Progenitor cell of endocrine pancreas (in vitro differentiated cells): ENCODE measurements at places on chromosomes 1 and 21. TPM values are rescaled to one million over a fixed set of nuclear protein-coding genes. Genes with fewer than 3 reads are reported as not detected.

- H3K27me3 ChIP-seq: no peaks in the 10 kb centered on the region
- no peaks in the 10 kb centered on the region for H3K4me1 ChIP-seq
- no peak for DNase-seq
- no peak overlapping the region for H3K4me3 ChIP-seq
- no peaks in the 10 kb centered on the region for H3K36me3 ChIP-seq
Measured at GRCh38 chr21:27586986-27587385, 620.1 kb upstream of the ADAMTS5 start.

DNA sequence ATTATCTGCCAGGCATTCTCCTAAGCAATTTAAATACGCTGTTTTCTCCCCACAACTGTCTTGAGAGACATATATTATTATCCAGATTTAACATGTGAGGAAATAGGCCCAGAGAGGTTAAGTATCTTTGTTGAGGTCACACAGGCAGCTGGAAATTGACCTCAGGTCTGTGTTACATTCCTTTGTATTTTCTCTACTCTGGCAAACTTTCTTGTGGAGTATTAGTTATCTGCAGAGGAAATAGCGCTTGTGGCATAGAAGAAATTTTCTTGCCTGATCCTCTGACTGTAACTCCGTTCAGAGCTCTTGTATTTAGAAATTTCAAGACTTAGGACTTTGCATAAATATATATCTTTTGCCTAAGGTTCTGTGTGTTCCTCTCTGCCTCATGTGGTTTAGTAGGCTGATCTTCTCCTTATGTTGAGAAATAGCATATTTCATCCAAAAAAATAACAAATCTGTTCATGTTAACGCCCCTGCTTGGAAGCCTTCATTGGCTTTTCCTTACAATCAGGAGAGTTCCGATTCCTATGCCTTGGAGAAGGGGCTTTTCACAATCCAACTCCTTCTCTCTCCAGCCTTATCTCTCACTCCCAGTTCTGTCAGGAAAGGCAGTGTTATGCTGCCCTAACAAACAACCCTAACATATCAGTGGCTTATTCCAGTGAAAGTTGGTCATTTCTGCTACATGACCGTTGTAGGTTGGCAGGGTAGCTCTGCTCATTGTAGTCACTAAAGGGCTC is 2.5 kb upstream of the JUN start:
- no peak overlapping the region for H3K27ac ChIP-seq
- H3K36me3 ChIP-seq: peaks cover 13% of the 10 kb centered on the region

DNA sequence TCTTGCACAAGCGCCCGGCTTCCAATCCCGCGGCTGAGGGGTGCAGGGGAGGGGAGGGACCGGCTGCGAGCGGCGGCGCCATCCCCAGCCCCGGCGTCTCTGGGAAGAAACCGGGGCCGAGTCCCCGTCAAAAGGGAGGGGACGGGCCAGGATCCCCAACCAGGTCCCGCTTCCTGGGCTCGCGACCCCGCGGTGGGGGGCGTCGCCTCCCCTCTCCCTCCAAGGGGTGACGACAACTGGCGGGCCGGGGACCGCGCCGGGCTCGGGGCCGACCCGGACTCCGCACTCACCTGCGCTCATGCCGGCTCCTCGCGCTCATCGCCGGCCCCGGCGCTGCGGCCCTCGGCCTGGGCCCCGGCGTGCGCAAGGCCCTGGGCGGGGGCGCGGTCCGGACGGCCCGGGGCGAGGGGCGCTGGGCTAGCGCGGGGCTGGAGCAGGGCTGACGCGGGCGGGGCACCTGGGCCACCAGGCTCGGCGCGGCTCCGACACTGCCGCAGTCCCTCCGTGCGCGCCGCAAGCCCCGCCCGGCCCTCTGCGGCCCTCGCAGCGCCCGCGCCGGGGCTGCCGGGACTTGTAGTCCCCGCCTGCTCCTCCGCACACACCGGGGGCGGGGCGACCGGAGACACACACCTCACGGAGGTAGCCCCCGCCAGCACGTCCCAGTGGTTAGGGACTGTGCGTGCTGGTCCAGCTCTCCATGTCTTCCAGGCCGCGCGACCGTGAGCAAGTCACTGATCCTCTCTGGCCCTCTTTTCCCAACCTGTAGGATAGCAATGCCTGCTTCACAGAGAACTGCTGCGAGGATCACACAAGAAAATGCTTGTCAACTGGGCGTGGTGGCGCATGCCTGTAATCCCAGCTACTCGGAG is at the start of gene ATP13A2:
ATP13A2 (minus strand) TSS at position 490 of the 869 bp plus-strand sequence; CDS start at position 300, 190 bp downstream.
- peak; percentile 78 for DNase-seq
- peak within 1 kb of the TSS; percentile 84 for H3K4me3 ChIP-seq

GRCh38 chr1:116854716-116855115 is 55.0 kb upstream of the PTGFRN start:
- peak overlapping the region; percentile 27 for H3K4me3 ChIP-seq
- H3K27ac ChIP-seq: peak overlapping the region; percentile 98
- peaks cover 43% of the 10 kb centered on the region for H3K4me1 ChIP-seq
- no peak for DNase-seq
- H3K27me3 ChIP-seq: no peaks in the 10 kb centered on the region

DNA sequence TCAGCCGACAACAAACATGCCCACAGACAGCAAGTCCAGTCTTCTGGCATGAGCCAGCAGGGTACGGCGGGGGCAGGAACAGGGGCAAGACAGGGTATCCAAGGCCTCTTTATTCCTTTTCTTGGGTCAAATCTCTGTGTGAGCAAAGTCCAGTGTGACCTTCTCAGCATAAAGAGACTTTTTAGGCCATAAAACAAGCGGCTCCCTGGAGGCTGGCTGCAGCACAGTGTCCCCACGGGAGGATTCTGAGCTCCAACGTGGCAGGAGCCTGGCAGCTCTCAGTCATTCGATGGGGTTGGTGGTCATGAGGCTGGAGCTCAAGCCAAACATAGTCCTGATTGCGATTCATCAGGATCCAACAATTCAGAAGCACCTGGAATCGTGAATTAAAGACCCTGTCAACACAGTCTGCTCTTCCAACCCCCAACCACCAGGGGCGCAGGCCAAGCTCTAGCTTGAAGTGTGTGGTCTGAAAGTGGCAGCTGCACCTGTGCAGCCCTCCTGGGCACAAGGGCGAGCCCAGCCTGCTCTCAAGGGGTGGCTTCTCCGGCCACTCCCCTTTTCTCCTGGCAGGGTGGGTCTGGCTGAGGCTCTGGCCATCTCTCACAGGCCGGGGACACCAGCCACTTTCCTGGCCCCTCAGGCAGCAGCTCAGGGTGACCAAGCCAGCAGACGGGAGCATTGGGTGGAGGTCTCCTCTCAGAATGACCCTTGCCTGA is 62.1 kb downstream of the SLC66A1 start:
- no peaks in the 10 kb centered on the region for H3K4me1 ChIP-seq
- H3K27ac ChIP-seq: no peak overlapping the region
- H3K36me3 ChIP-seq: peaks cover 16% of the 10 kb centered on the region
- H3K4me3 ChIP-seq: no peak overlapping the region
- DNase-seq: peak; percentile 30
- no peaks in the 10 kb centered on the region for H3K27me3 ChIP-seq

GRCh38 chr1:2408859-2409276 is 3.5 kb downstream of the PEX10 start:
- H3K4me3 ChIP-seq: peak overlapping the region; percentile 44
- H3K27ac ChIP-seq: peak overlapping the region; percentile 43
- H3K27me3 ChIP-seq: no peaks in the 10 kb centered on the region
- H3K4me1 ChIP-seq: peaks cover 3% of the 10 kb centered on the region

GRCh38 chr1:181369416-181369815 is 113.9 kb upstream of the CACNA1E start:
- no peak for DNase-seq
- no peaks in the 10 kb centered on the region for H3K4me1 ChIP-seq
- H3K27me3 ChIP-seq: peaks cover 1% of the 10 kb centered on the region
- no peak overlapping the region for H3K4me3 ChIP-seq
- H3K27ac ChIP-seq: no peak overlapping the region
- H3K36me3 ChIP-seq: no peaks in the 10 kb centered on the region

GRCh38 chr1:52636721-52637695 is 4.0 kb downstream of the SHISAL2A start:
- no peak overlapping the region for H3K27ac ChIP-seq
- H3K27me3 ChIP-seq: peaks cover 23% of the 10 kb centered on the region
- H3K36me3 ChIP-seq: peaks cover 1% of the 10 kb centered on the region
- no peak for DNase-seq

DNA sequence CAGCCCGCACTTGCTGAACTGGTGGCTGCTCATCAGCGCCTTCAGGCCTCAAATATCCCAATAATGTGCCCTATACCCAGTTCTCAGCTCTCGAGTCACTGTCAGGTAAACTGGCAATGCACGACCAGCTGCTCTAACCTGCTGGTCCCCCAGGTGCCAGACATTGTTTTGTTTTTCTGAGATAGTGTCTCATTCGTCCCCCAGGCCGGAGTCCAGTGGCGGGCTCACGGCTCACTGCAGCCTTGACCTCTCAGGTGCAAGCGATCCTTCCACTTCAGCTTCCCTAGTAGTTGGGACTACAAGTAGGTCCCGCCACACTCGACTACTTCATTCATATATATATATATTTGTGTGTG is 1.0 kb upstream of the NADK start:
- peaks cover 39% of the 10 kb centered on the region for H3K4me1 ChIP-seq
- peak overlapping the region; percentile 90 for H3K27ac ChIP-seq
- peak overlapping the region; percentile 70 for H3K4me3 ChIP-seq
- peaks cover 2% of the 10 kb centered on the region for H3K36me3 ChIP-seq

- H3K27me3 ChIP-seq: no peaks in the 10 kb centered on the region
- no peak overlapping the region for H3K4me3 ChIP-seq
- H3K4me1 ChIP-seq: peaks cover 2% of the 10 kb centered on the region
- H3K27ac ChIP-seq: no peak overlapping the region
- no peaks in the 10 kb centered on the region for H3K36me3 ChIP-seq
Measured at GRCh38 chr1:118155106-118155505, 29.9 kb downstream of the SPAG17 start.

GRCh38 chr1:179089827-179090482 is 8.1 kb downstream of the TOR3A start:
- H3K4me1 ChIP-seq: peaks cover 21% of the 10 kb centered on the region
- H3K4me3 ChIP-seq: no peak overlapping the region
- no peak for DNase-seq

GRCh38 chr1:243730487-243731150 is 119.4 kb downstream of the AKT3 start:
- no peaks in the 10 kb centered on the region for H3K27me3 ChIP-seq
- H3K4me1 ChIP-seq: no peaks in the 10 kb centered on the region
- DNase-seq: no peak
- no peak overlapping the region for H3K4me3 ChIP-seq
- no peak overlapping the region for H3K27ac ChIP-seq

DNA sequence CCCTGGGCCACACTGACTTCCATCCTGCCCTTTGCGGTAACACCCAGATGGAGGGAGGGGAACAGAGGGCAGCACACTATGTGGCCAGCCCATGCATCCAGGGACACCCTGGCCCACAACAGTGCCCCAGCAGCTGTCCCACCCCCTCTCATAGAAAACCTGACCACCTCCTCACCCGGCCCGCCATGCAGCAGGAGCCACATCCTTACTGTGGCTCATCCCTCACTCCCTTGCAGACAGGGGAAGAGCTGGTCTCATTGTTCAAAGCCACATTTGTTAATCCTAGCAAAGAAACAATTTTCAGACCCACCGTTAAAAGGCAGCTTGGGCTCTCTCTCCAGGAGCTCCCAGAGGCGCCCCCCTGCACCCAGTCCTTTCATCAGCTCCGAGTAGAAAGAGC is 23.2 kb upstream of the NUP133 start:
- H3K4me3 ChIP-seq: no peak overlapping the region
- H3K4me1 ChIP-seq: no peaks in the 10 kb centered on the region
- no peaks in the 10 kb centered on the region for H3K27me3 ChIP-seq
- H3K27ac ChIP-seq: no peak overlapping the region
- peaks cover 32% of the 10 kb centered on the region for H3K36me3 ChIP-seq
- DNase-seq: no peak

GRCh38 chr1:211944733-211945500 is 90.4 kb downstream of the INTS7 start:
- no peaks in the 10 kb centered on the region for H3K27me3 ChIP-seq
- no peak overlapping the region for H3K4me3 ChIP-seq
- DNase-seq: no peak
- no peak overlapping the region for H3K27ac ChIP-seq

GRCh38 chr1:14639291-14640050 is 41.0 kb downstream of the KAZN start:
- no peak overlapping the region for H3K27ac ChIP-seq
- peaks cover 11% of the 10 kb centered on the region for H3K36me3 ChIP-seq
- no peaks in the 10 kb centered on the region for H3K27me3 ChIP-seq
- DNase-seq: no peak
- H3K4me1 ChIP-seq: peaks cover 7% of the 10 kb centered on the region

DNA sequence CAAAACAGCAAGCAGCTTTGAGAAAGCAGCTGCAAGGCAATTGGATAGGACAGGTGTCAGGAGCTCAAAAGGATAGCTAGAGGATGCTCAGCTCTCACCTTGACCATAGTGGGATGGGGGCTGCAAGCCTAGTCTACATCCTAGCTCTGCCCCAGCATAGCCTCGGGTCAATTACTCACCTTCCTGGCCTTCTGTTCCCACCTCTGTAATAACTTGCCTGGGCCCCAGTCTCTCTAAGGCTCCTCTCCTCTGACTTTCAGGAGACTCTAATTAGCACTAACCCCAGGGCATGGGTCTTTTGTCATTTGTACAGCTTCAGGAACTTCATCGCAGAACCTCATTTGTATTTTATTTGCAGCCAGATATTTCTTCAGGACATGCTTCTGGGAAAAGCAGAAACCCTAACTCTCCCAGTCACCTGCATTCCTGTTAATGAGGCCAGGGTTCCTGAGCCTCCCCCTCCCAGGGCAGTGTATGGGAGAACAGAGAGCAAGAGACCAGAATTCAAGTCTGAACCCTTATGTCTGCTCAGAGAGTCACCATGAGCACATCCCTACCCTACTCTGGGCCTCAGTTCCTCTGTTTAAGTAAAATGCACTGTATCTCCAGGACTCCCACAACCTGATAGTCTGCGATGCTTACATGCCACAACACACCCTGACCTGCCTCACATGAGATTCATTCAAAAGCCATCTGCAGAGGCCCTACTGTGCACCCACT is 108.1 kb downstream of the MATN1 start:
- no peak overlapping the region for H3K27ac ChIP-seq
- H3K27me3 ChIP-seq: peaks cover 18% of the 10 kb centered on the region
- no peaks in the 10 kb centered on the region for H3K36me3 ChIP-seq
- H3K4me1 ChIP-seq: no peaks in the 10 kb centered on the region

Gene FAM72B
- total RNA-seq: 2.0 and 3.1 TPM in 2 replicates

Gene KRTAP19-6
- not detected in 2 replicates for total RNA-seq

Gene FAM43B
- total RNA-seq: 0.10 and 0.16 TPM in 2 replicates

Gene DNALI1
- total RNA-seq: 72.1 and 75.4 TPM in 2 replicates

Gene TDRD5
- 0.12 and 0.18 TPM in 2 replicates for total RNA-seq

Gene DUSP10
- 9.3 and 10.2 TPM in 2 replicates for total RNA-seq

Gene C1orf116
- 31.3 and 31.9 TPM in 2 replicates for total RNA-seq

Gene ALPL
- 18.8 and 19.8 TPM in 2 replicates for total RNA-seq
